ENCODE measurements at places on chromosomes 2 and 18. TPM values are rescaled to one million over a fixed set of nuclear protein-coding genes. Genes with fewer than 3 reads are reported as not detected.

MROH2A gene
- not detected for total RNA-seq

FEZ2 gene
- 51.9 TPM for total RNA-seq

SH3RF3 gene
- 0.28 TPM for total RNA-seq

IGFBP5 gene
- 150 TPM for total RNA-seq

TCF4 gene
- 161 TPM for total RNA-seq

AQP12B gene
- total RNA-seq: not detected

RAB31 gene
- total RNA-seq: 4.6 TPM

GRCh38 chr2:227057060-227057459, 106.9 kb downstream of the COL4A4 start:
- DNase-seq: no peak

- no peak for DNase-seq
These were observed 186.1 kb upstream of the STON1 start for GRCh38 chr2:48343571-48344440.

GRCh38 chr2:58227171-58227917, 13.8 kb downstream of the FANCL start:
- no peak for DNase-seq

- no peak for DNase-seq
These were observed 18.6 kb downstream of the CDCA7 start for GRCh38 chr2:173373290-173373689.

GRCh38 chr18:22088029-22088428, 81.4 kb upstream of the GATA6 start:
- no peak for DNase-seq

DNA sequence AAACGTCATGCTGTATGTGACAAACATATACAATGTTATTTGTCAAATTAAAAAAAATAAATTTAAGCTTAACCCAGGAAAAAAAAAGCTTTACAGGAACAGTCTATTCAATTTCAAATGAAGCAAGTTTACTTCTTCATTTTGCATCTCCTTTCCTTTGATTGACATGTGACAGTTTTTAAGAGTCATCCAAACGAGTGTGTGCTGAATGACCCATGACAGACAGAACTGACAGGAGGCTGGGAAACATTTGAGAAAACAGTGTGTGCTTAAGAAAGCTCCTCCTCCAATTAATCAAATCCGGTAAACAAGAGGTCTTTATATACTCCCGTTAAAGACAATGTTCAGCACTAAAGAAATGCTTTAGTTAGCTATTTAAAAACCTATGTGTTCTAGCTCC, 177.7 kb downstream of the SRBD1 start:
- DNase-seq: no peak

DNA sequence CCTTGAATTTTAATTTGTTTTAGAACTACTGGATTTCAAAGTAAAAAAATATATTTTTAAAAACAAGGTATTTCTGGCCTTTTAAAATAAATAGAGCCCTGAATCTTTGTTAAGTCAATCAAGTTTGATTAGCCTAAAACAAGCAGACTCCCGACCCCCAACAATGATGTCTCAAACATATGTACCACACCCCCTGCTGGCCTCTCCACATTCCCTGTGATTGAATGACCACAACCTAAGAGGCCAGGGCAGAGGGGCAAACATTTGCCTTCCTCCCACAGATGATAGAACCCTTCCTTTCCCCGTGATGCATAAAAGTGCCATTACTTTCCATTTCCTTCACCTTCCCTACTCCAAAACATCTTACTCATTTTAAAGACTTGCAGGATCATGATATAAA, 130.9 kb downstream of the STK39 start:
- DNase-seq: peak; percentile 68

DNA sequence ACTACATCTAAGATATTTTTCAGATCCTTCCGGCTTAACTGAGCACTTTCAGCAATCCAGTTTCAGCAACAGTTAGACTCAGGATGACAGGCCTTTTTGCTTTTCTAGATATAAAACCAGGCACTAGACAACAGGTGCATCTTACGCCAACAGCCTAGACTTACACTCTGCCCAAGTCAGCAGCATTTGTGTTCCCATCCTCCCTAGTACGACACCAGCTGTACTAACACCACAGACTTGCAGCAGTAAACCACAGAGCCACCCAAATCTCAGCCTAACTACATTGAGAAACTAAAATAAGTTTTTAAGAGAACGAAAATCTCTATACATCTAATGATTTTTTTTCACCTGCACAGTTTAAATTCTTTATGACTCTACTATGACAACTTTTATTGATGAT, 89.9 kb upstream of the DNMT3A start:
- no peak for DNase-seq

Data from neural progenitor cell (in vitro differentiated cells).